ENCODE measurements at places on chromosomes 3 and 15.

DNA sequence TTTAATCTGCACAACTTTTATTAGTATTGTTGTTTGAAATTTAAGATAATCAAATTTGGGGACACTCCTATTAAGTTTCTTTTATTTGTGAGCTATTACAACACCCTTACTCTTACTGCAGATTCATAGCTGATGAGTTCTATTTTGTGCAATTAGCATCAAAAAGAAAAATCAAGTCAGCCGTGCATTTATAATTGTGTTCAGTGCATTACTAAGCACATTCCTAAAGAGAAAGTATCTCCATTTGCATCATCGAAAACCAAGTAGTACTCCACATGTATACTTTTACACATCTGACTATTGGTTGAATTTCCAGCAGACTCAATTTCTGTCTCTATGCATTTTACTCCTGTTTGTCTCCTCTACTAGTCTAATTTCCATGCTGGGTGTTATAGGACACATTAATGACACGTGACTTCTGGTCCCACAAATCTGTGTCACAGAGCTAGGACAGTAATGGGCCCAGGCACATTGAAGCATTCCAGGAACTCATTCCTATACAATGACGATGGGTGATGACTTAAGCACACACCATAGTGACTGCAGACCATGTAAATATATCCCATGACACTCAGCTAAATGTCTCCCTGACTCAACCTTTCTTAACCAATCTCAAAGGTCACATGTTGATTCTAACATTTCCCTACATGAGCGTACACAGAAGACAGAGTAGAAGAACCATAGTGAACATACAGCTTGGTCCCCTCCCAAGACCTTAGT lies 477.5 kb downstream of the LPP start:
- no peak for DNase-seq

DNA sequence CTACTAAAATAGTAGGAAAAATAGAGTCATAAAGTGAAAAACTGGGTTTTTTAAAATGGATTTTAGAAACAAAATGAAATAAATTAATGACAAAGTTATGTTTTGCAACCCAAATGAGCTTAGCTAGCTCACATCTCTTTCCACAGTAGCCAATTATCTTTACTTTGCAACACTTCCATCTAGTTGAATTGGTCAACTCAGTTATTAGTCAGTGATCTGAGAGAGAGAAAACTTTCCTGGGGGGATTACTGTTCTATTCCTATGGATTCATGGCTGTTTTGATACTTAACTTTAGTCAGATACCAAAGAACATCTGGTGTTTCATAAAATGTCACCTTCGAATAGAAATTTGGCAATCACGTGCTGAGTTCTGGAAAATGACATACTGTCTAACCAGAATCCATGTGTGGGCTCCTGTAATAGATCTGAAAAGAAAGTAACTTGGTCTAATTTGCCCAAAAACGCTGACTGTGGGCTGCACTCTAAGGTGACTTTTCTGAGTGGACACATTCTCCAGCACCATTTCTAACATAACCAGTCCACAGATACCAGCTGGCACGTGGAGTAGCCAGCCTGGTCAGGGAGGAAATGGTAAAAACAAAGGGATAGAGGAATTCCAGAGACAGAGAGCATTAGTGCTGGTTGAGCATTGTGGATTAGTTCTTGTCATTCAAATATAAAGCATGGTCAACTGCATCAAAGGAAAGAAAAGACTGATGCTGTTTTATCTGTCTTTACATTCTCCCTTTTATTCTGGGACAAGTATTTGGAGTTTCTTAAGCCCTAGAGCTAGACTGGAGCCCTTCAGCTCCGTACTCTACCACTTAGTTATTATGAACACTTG lies 45.2 kb upstream of the CCDC80 start:
- no peak for DNase-seq

- DNase-seq, result no peak
These were observed 12.5 kb upstream of the C15orf61 start for GRCh38 chr15:67508407-67508806.

GRCh38 chr3:32569540-32570420 lies 878 bp downstream of the DYNC1LI1 start:
- DNase-seq, result peak; percentile 20

GRCh38 chr15:40243126-40243810 lies 4.4 kb downstream of the PAK6 start:
- DNase-seq, result no peak

- no peak for DNase-seq
These were observed 6.5 kb downstream of the STT3B start for GRCh38 chr3:31539275-31539674.

DNA sequence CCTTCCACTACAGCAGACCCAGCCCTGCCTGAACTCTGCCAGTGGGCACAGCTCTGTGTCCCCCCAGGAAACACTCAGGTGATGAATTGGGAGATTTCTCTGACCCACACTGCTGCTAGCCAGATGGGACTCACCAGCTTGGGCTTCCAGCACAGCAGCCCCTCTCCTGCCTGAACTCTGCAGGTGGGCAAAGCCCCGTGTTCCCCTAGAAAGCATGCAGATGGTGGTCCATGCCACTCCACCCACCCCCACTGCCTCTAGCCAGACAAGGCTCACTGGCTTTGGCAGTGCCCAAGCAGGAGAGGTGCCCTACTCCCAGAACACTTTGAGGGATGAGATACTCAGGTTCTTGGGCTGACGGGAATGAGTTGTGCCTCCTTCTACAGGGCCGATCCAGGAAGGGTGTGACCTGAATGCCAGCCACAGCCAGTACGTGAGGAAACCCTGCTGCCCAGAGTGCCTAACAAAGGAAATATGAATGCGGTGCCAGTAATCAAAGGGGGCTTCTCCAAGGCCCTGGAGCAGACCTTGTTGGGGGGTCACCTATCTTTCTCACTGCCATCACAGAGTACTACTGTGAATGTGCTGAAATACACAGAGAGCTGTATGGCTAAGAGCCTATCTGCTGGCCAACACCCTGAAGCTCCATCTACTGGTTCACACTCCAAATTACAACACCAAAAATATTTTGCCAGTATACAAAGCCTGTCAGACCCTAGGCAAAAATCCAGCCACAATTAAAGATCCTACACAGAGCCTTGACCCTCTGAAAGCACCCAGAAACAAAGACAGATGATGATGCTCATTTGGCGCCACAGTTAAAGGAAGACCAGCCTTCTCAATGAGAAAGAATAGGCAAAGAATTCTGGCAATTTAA lies 61.9 kb downstream of the BTLA start:
- no peak for DNase-seq

DNA sequence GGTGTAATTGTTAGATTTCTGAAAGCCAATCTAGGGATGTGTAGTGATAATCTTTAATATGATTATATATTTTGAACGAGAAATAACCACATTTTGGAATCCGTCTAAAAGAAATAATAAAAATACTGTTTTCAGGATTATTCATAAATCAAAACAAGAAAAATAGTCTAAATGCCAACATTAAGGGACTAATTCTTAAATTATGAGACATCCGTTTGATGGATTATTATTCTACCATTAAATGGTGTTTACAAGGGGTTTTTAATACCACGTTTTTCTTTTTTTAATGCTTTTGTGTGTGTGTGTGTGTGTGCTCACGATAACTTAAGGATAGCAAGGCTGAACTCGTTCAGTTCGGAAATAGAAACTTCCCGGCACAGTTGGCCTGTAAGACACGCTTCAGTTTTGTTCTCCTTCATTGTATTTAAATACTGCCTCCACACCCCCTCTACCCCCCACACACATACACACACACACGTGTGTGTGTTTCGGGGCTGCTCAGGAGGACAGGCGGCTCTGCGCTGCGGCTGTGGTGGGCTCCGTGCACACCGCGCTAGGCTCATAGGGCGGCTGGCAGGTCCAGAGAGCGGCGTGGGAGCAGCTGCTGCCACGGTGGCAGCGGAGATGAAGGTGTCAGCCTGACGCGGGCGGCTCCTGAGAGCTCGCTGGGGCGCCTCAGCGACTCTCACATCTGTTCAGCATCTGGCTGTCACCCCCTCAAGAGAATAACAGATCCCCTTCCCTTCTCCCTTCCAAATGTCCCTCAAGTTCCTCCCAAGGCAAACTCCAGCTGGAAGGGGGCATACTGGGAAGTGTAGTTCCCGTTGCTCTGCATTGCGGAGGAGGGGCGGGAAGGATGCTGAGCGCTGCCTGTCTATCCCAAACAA lies 23.0 kb upstream of the ANP32A start:
- DNase-seq, result peak; percentile 7

DNA sequence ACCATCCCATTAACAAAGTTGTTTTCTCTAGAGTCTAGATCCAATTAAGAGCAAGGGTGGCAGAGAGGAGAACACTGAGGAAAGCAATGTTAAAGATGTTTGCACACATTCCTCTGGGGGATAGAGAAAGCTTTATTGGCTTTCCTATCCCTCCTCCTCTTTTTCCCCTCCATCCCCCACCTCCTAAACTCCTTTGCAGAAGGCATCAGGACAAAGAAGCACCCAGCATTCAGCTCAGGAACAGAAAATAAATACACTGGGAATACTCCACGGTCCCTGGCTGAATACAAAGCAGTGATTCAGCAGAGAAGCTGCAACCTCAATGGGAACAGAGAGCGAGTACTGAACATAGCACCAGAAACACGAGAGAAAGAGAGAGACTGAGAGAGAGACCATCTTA lies 21.9 kb downstream of the LSAMP start:
- no peak for DNase-seq

DNA sequence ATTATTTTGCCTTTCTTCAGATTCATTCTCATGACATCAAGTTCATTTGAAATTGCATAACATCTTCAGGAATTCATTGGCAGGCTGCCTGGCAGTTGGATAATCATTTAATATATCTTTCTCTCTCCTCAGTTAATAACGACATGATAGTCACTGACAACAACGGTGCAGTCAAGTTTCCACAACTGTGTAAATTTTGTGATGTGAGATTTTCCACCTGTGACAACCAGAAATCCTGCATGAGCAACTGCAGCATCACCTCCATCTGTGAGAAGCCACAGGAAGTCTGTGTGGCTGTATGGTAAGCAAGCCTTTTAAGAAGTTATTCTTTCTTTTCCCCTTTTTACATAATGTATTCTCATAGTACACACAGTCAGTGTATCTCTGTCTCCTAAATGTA lies 38.2 kb downstream of the TGFBR2 start:
- peak; percentile 49 for DNase-seq

DNA sequence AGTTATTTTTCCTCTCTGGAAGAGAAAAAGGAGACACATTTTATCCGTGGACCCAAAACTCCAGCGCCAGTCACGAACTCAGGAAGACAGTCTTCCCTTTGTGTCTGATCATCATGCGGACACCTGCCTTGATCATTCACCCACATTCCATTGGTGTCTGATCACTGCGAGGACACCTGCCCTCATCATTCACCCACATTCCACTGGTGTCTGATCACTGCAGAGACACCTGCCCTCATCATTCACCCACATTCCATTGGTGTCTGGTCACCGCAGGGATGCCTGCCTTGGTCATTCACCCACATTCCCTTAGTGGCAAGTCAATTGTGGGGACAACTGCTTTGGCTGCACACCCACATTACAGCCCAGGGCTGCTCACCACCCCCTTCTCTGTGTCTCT lies 148.9 kb downstream of the ROBO1 start:
- DNase-seq, result no peak

GRCh38 chr3:24232784-24233183 lies 261.9 kb downstream of the THRB start:
- DNase-seq, result no peak

DNA sequence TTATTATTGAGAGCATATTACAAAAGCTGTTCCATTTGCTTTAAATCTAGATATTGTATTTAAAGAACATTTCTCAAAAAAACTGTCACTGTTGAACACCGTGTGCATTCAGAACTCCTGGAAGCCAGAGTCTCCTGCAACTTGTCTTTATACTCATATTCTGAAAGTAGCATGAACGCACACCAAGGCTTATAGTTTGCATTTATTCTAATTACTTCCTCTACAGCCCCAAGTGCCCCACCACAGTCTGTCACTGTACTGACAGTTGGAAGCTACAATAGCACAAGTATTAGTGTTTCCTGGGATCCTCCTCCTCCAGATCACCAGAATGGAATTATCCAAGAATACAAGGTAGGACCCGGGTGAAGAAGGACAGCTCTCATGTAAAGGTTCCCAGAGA lies 537.4 kb downstream of the ROBO2 start:
- DNase-seq, result no peak

DNA sequence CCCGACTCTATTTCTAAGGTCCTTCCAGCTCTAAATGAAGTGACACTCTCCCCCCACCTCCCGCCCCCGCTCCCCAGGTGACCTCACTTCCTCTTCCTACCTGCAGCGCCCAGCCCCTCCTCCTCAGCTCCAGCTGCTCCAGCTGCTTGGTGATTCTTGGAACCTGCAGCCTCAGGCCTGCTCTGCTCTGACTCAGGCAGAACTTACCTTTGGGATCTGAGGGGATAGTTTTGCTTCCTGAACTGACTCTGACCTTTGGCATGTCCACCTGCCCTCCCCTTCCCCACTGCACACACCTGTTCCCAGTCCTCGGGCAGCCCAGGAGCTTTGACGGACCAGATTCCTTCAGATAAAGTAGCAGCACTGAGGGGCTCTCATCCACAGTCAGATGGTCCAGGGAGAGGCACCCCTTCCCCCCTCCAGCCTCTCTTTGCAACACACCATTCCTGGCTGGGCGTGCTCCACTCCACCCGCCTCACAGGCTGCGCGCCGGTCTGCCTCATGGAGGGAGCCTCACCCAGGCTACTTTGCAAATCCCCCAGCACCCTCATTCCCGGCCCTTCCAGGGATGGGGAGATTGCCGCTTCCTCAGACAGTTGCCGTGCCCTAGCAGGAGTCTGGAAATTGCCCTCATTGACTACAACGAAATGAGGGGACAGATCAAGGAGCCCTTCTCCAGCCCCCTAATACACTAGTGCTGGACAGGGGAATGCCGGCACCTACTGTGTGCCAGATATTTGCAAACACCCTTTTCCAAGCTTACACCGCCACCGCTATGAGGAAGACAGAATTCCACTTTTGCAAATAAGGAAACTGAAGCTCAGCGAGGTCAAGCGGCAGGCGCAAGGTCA lies 692 bp upstream of the C15orf39 start:
- DNase-seq, result peak; percentile 32

GRCh38 chr3:195613468-195614069 lies 29.8 kb upstream of the APOD start:
- DNase-seq, result no peak

GRCh38 chr3:100210772-100211135 lies 50.0 kb upstream of the TBC1D23 start:
- no peak for DNase-seq

DNA sequence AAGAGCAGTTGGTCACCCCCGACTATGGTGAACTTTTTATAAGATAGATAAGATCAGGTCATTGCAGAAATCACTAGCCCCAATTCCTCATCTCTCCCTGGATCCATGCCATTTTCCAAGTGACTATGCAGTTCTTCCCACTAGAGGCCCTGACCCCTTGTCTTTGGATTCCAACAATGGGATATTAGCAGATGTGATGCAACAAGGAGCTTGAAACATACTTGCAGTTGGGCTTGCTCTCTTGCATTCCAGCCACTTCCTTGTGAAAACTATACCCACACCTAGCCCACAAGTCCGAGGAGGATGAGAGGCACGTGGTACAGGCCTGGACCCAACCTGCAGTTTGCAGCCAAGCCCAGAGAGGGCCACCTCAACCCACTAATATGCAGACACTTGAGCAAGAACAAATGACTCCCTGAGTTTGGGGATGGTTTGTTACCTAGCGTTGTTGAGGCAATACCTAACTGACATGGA lies 60.6 kb downstream of the SUCLG2 start:
- DNase-seq, result no peak

GRCh38 chr15:48413304-48413703 lies 82.1 kb downstream of the DUT start:
- DNase-seq, result no peak
